Immature natural killer cell (primary cell): ENCODE measurements at places on chromosomes 4 and X.

GRCh38 chr4:113300471-113300928 lies 251.0 kb downstream of the ANK2 start:
- H3K4me3 ChIP-seq: no peak overlapping the region
- DNase-seq: no peak
- H3K27ac ChIP-seq: no peak overlapping the region
- H3K36me3 ChIP-seq: no peaks in the 10 kb centered on the region
- no peaks in the 10 kb centered on the region for H3K4me1 ChIP-seq
- no peaks in the 10 kb centered on the region for H3K27me3 ChIP-seq

DNA sequence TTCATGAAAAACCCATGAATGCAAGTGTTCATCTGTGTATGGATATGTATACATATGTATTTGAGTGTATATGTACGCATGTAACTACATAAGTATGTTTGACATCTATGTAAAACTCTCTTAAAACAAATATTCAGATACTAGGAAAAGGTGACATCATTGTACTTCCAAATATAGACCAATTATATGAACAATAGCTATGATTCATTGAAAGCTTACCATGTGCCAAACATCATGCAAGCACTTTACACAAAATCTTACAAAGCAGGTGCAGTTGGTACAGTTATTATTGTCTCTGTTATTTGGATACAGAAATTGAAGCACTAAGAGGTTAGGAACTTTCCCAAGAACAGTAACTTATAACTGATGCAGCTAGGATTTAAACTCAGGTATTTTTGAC lies 21.4 kb downstream of the MAGEB17 start:
- H3K4me3 ChIP-seq: no peak overlapping the region
- H3K4me1 ChIP-seq: no peaks in the 10 kb centered on the region
- no peak for DNase-seq
- H3K27me3 ChIP-seq: peaks cover 2% of the 10 kb centered on the region
- H3K27ac ChIP-seq: no peak overlapping the region
- no peaks in the 10 kb centered on the region for H3K36me3 ChIP-seq

DNA sequence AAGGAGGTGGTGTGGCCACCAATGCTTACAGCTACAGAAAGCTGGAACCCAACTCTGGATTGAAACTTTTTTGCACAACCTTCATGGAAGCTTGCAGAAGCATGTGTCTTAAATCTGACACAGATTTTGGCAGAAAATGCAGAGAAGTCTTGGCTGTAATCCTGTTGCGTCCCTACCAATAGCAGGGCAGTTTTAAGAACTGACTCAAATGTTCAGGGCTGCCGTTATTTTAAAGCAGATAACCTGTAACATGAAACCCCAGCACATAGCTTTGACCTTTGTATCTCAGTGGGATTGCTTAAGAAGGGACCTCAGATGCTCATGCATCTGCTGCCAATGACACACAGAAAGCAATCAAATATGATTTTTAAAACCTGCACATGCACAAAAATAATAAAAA lies at the start of gene VEGFD:
Gene VEGFD (minus strand): TSS at position 110 of the 400 bp plus-strand sequence. CDS start 467 bp downstream, outside the sequence.
- no peak within 1 kb of the TSS for H3K4me3 ChIP-seq
- no peaks in the 10 kb centered on the region for H3K4me1 ChIP-seq
- no peak within 1 kb of the TSS for H3K27ac ChIP-seq
- no peak for DNase-seq
- H3K27me3 ChIP-seq: peaks cover 2% of the 10 kb centered on the region

DNA sequence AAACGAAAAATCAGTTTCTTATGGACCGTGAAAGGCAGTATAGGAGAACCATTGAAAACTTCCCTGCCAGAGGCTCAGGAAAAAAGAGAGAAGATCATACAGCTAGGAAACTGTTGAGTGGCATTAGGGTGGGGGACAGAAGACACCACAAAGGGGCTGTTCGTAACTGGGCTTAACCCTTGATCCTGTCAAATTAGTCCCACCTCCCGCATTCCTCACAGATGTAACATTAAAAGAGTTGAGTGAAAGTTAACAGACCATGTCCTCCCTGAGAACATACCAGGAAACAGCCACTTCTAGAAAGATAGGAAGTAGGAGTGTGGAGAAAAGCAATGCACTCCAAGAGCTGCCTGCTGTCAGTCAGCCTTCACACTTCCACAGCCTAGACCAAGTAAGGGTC lies 8.7 kb downstream of the SHROOM4 start:
- no peak for DNase-seq
- no peaks in the 10 kb centered on the region for H3K4me1 ChIP-seq
- H3K27ac ChIP-seq: no peak overlapping the region
- H3K4me3 ChIP-seq: no peak overlapping the region
- peaks cover 5% of the 10 kb centered on the region for H3K27me3 ChIP-seq

DNA sequence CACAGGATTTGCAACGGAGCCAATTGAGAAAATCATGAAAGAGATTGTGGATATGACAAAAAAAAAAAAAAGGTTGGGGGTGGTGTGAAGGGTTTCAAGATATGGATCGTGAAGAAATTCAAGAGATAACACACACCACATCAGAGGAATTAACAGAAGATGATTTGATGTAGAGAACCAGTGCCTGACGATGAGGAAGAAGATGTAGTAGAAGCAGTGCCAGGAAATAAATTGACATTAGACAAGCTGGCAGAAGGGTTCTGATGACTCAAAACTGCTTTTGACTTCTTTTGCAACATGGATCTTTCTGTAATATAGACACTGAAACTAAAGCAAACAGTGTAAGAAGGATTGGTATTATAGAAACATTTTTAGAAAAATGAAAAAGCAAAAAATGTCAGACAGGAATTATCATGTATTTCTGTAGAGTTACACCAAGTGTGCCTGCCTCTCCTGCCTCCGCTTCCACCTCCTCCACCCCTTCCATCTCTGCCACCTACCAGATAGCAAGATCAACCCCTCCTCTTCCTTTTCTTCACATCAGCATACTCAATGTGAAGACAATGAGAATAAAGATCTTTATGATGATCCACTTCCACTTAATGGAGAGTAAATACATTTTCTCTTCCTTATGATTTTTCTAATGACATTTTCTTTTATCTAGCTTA lies 127.5 kb upstream of the OTUD4 start:
- H3K4me1 ChIP-seq: no peaks in the 10 kb centered on the region
- H3K27ac ChIP-seq: no peak overlapping the region
- no peak overlapping the region for H3K4me3 ChIP-seq
- H3K36me3 ChIP-seq: no peaks in the 10 kb centered on the region
- no peak for DNase-seq

DNA sequence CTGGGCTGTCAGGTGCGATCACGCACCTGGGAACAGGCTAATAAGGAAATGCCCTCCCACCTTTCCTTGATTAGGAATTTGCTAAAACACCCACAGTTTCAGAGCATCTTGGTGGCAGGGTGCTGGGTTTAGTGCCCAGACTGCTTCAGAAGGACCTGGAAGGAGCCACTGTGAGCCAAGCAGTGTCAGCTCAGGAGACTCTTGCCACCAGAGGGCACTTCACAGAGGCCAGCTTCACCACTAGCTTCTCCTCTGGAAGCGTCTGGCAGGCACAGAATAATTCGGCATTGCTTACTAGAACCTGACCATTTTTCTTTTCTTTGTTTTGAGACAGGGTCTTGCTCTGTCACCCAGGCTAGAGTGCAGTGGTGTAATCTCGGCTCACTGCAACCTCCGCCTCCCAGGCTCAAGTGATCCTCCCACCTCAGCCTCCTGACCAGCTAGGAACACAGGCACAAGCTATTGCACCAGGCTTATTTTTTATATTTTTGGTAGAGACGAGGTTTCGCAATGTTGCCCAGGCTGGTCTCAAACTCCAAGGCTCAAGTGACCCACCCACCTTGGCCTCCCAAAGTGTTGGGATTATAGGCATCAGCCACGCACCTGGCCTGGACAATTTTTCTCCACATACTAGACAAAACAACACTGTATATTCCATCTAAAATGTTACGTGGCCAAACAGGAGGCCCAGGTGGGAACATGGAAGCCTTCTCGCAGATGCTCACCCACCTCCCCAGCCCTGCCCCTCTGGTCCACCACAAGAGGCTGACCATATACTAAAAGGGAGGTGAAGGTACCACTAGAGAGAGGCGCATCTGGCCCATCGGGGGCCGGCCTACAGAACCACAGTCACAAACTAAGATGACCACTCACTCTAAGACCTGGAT lies 14.1 kb downstream of the NOP14 start:
- no peak overlapping the region for H3K27ac ChIP-seq
- peaks cover 4% of the 10 kb centered on the region for H3K4me1 ChIP-seq
- H3K27me3 ChIP-seq: peaks cover 2% of the 10 kb centered on the region

GRCh38 chrX:433771-434170 lies 47.1 kb upstream of the PPP2R3B start:
- no peak for DNase-seq
- peaks cover 9% of the 10 kb centered on the region for H3K27me3 ChIP-seq
- H3K36me3 ChIP-seq: no peaks in the 10 kb centered on the region
- no peaks in the 10 kb centered on the region for H3K4me1 ChIP-seq
- H3K27ac ChIP-seq: no peak overlapping the region

GRCh38 chrX:29640106-29640505 lies 575.3 kb upstream of the MAGEB2 start:
- H3K36me3 ChIP-seq: no peaks in the 10 kb centered on the region
- H3K27ac ChIP-seq: no peak overlapping the region
- no peaks in the 10 kb centered on the region for H3K4me1 ChIP-seq
- no peak for DNase-seq

DNA sequence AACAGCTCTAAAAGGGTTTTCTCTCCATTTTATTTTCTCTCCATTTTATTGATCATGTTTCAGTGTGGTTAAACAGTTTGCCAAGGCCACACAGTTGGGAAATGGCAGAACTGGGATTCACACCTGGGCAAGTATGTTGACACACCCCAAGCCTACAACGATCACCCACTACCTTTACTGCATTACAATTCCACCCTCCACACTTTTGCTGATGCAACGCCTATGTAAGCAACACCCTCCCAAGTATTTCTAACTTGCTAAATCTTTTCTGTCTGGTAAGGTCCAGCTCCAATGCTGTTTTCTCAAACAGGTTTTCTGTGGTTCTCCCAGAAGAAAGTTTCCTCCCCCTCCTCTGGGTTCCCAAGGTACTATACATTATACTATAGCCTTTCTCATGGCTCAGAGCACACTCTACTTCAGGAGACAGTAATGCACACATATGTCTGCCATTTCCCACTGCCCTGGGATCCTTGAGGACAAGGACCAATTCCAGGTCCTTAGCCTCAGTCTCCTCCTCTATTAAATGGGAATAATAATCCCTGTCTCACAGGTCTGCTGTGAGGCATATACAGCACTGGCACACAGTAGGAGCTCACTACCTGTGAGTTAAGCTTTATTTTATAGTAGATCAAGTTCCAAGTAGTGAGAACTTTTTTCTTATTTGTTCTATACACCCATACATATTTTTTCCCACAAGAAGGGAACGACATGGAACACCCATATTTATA lies 27.9 kb downstream of the IQSEC2 start:
- H3K27ac ChIP-seq: no peak overlapping the region
- H3K27me3 ChIP-seq: peaks cover 2% of the 10 kb centered on the region
- no peak for DNase-seq
- no peaks in the 10 kb centered on the region for H3K4me1 ChIP-seq
- no peak overlapping the region for H3K4me3 ChIP-seq

DNA sequence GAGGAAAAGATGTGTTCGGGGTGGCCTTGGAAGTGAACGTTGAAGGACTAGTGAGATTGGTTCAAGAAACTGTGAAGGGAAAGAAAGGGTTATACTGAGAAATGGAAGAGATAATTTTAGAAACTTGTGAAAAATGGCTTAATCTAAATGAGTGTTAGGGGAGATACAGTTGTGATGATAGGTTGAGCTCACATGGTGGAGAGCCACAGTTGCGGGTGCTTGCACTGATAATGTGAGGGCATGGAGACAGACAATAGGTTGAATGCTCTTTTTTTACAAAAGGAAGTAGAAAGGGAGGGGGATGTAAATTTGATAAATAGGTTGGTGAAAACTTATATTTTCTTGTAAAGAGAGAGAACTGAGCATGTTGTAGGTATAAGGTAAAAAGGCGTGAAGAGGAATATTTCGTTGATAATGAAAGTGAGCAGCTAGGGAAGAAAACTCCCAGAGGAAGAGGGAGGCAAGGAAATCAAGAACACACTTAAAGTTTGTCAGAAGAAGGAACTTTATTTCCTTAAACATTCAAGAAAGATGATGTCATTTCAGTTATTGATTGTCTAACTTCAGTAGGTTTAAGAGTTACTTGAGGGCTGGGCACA lies 8.2 kb downstream of the AREG start:
- H3K27me3 ChIP-seq: no peaks in the 10 kb centered on the region
- H3K4me3 ChIP-seq: no peak overlapping the region
- no peaks in the 10 kb centered on the region for H3K4me1 ChIP-seq
- H3K36me3 ChIP-seq: peaks cover 19% of the 10 kb centered on the region

DNA sequence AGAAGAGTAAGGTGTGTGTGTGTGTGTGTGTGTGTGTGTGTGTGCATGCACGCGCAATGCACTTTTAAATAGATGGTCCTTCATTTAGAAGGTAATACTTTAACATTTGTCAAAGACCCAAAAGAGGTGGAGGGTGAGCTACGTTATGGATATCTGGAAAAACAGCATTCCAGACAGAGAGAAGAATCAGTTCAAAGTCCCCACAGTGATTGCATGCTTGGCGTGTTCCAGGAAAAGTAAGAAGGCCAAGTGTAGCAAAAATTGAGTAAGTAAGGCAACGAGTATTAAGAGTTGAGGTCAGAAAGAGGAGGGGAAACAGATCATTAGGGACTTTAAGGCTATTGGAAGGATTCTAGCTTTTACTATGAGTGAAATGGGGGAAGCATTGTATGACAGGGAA lies 21.9 kb upstream of the GABRE start:
- H3K4me3 ChIP-seq: no peak overlapping the region
- DNase-seq: no peak
- no peak overlapping the region for H3K27ac ChIP-seq
- H3K27me3 ChIP-seq: no peaks in the 10 kb centered on the region
